Adipocyte (in vitro differentiated cells): ENCODE measurements at places on chromosomes 16 and 17.

DNA sequence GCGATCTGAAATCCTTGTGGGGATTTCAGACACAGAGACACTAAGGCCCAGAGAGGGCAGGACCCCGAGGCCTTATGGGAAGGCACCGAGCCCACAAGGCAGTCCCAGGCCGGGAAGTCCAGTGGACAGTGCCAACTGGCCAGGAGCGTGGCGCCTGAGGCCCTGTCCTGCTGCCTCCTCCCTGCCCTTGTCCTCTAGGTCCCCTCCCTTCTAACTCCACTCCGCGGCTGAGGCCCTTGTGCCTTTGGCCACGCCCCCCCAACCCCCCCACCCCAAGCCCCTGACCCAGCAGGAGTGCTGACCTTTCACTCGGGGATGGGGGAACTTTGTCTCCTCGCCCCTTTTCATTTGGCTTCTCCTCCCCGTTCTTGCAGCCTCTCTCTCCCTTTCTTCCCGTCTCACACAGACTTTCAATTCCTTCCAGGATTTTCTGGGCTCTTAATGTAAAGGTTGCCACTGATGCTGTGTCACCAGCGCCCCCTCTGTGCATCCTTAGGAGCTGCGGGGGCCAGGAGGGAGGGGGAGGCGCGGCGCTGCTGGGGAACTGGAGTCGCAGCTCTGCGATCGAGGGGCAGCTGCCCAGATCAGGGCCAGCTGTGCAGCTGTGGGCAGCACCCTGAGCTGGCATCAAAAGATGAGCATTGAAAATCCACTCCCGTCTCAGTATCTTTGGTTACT lies 29.1 kb downstream of the CRHR1 start:
- peak; percentile 15 for DNase-seq

DNA sequence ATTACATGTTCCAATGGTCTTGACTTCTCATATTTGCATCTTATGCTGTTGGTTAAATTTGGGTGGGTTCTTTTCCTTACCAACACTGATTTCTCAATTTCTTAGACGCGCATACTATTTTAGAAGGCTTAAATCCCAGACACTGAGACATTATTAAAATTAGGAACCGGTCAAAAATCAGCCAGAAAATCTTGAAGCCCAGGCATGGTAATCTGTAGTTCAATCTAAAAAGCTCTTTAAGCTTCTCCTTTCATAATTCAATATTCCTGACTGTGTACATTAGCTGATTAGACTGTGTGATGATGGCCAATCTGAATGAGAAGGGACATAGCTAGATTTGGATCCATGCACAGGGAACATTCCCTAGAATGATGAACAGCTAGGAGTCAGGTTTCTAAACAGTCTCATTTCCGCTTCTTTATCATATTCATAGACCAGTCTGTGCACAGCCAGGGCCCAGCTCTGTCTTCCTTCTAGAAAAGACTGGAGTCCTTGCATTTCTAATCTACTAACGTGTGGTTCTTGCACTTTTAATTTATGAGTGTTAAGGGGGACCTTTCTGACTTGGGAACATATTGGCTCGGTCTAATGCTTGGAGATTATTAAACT lies 189.3 kb downstream of the AATF start:
- no peak for DNase-seq

GRCh38 chr17:51748749-51749604 lies 409.5 kb downstream of the CA10 start:
- DNase-seq = no peak

DNA sequence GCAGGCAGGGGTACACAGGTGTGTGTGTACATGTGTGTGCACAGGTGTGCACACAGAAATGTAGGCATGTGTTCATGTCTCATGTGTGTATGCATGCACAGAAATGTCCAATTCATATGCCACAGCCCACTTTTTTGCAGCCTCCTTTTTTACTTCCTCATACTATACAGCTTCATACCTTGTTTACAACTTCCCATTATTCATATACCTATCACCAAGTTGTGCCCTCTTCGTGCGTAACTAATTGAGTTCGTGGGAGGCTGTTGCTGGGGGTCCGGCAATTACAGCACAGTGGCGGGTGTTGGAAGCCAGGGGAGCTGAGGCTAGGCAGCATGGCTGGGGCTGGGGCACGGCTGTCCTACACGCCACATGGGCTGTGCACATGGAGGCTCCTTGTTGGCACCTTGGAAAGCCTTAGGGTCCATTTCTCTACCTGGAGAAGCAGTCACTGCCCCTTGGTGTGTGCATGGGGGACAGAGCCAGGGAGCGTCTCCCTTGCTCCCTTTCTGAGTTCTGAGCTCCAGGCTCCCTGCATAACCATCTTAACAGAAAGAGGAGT lies 266.7 kb downstream of the ENGASE start:
- DNase-seq = no peak

GRCh38 chr17:60391471-60392041 lies 377 bp downstream of the USP32 start:
- DNase-seq = peak; percentile 87

- peak; percentile 73 for DNase-seq
These were observed 267.7 kb downstream of the ABCC12 start for GRCh38 chr16:47888142-47888541.

- DNase-seq = no peak
These were observed 86.7 kb upstream of the RCVRN start for GRCh38 chr17:9991796-9992195.

GRCh38 chr17:41048441-41048840 lies 1.3 kb upstream of the KRTAP2-1 start:
- DNase-seq = peak; percentile 77

DNA sequence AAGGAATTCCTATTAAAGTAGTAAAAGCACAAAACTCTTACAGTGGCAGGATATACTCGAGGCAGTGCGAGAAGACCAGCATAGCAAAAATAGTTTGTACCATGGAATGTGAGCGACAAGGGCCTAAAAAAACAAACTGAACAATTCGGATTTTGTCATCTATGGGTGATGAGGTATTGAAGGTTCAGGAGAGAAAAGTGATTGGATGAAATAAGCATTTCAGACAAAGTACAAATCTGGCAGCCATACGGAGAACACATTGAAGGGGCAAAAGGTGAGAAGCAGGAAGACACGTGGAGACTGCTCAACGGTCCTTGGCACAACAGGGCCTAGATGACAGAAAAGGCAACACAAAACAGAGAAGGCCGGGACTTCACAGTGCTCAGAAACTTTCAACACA lies 22.5 kb downstream of the MYH10 start:
- DNase-seq = no peak

GRCh38 chr16:73240920-73241319 lies 193.0 kb upstream of the ZFHX3 start:
- no peak for DNase-seq

- no peak for DNase-seq
These were observed 34.3 kb downstream of the ABCC3 start for GRCh38 chr17:50668838-50669581.

GRCh38 chr16:67767953-67768352 lies 38.4 kb downstream of the RANBP10 start:
- peak; percentile 66 for DNase-seq

DNA sequence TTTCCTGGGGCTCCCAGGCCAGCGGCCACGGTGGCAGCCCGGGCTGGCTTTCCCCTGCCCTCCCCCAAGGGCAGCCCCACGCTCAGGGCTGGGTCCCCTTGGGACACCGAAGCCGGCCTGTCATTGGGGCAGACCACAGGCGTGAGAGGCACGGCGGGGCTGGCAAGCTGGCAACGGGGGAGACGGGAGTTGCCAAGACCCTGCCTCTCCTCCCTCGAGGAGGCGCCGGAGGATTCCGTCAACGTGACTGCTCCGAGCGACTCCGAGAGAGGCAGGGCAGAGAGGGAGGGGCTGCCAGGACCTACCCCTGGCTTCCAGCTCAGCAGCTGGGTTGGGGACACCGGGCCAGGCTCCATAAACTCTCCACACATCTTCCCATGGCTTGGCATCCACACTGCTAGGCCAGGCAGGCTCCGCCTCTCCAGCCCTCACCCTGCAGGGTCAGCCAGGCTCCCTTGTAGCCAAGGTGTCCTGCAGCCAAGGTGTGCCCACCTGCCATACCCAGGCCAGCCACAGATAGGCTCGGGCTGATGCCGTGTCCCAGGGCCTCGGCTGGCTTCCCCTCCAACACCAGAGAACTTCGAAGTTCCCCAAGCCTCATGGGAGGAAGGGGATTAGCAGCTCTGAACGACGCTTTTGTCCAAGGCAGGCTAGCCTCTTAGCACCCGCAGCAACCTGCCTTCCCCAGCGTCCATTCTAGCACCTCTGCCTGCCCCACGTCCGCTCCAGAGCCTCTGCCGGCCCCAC lies 25.5 kb downstream of the TIMM22 start:
- DNase-seq = no peak

DNA sequence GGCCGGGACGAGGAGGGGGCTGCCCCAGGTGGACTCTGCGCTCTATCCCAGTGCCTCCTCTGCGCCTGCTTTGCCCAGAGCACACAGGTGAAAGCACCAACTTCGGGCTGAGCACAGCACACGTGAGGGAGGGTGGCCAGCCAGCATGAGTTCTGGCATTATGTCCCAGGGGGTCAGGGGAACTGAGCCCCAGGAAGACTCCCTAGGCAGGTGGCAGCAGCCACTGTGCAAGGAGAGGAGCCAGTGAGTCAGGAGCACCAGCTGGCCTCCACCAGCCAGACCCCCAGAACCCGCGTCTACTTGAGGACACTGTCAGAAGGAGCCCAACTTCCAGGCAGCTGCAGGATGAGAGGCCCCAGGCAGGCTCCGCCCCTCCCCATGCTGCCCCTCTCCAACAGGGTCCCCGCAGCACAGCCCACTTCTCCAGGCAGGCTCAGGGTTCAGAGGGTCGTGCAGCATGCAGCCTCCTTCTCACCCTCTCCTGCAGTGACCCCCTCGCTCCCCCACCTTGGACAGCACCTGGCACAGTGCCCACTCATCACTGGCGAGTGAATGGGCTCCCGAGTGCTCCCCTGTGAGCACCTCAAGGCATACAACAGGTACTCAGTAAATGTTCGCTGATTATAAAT lies 44.2 kb upstream of the RASD1 start:
- DNase-seq = no peak

DNA sequence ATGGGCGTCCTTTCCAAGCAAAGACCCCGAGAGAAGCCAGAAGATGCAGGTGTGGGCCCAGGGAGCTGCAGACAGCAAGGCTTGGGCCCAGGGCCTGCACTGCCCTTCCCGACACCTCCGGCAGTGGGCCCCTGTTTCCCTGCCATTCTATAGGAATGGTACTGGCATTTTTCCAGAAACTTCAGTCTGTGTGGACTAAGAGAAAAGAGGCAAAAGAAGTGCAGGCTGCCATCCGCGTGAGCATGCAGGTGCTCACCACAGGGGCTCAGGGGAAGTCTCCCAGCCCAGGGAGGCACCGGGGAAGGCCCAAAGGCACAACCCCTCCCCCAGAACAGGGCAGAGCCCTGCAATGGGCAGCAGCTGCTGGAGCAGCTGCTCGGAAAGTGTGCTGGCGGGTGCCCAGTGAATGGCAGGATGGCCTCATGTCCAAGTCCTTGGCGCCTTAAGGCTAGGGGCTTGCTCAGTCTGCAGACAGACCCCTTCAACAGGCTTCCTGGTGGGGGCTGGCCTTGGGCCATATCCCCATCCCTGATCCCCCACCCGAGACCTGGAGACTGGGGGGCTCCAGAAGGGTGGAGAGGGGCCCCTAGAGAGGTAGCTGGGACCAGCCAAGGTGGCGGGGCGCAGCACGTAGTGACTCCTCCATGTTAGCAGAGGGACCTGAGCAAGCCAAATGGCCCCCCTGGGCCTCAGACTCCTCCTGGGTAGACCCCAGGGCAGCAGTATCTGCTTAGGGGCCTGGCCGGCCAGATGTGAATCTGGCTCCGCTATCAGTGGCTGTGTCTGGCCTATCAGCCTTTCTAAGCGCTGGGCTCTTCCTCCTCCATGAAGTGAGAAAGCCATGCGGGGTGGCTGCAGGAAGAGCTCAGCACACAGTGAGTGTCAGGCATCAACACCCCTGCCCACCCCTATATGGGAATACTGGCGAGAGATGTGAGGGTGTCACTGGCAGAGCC lies 6.7 kb upstream of the TPPP3 start:
- no peak for DNase-seq
